ENCODE measurements at places on chromosomes 4 and X.

DNA sequence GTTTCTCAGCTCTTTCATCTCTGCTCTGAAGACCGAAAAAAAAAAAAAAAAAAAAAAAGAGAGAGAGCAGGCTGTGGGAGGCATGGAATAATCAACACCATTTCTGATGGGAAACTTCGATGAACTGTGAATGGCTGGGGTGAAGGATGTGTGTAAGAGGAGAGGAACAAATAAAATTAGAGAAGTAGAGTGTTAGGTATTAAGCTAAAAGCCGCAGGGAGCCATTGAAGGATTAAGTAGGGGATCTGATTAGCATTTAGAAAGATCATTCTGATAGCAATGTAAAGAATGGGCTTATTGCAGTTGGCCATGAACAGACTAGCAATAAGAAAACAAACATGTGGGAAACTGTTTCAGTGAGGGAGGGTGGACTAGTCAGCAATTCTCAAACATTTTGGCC lies 33.6 kb upstream of the JADE1 start:
- DNase-seq, result no peak

- no peak for DNase-seq
Measured at GRCh38 chr4:24813732-24814131, 18.4 kb downstream of the SOD3 start.

DNA sequence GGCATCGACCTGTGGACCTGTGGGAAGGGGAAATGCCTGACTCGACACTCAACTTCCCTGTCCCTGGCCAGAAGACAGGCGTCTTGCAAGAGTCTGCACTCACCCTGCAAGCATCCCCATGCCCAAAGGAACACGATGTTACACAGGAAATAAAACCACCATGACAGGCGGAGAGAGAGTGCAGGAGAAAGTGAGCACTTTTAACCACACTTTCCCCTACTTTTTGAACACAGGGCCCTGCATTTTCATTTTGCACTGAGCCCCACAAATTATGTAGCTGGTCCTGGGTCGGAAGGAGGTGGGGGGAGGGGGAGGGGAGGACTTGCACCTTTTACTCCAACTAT lies 13.8 kb upstream of the MAN2B2 start:
- DNase-seq, result no peak

DNA sequence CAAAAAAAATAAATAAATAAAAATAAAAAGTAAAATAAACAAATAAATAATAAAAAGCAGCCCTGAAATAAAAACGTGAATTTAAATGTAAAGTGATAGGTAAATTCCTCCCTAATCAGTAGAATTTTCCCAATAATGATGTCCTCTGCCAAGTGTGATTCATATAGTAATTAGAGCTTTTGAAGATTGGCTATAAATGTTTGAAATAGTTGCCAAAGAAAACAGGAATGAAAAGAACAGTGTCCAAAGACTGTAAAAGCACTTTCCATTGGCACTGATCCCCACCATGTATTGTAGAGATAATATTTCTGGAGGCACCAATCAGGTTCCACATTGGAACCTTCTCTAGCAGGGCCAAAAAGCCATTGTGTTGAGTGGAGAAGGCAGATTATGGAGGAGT lies 25.9 kb upstream of the SMARCAD1 start:
- DNase-seq, result no peak

DNA sequence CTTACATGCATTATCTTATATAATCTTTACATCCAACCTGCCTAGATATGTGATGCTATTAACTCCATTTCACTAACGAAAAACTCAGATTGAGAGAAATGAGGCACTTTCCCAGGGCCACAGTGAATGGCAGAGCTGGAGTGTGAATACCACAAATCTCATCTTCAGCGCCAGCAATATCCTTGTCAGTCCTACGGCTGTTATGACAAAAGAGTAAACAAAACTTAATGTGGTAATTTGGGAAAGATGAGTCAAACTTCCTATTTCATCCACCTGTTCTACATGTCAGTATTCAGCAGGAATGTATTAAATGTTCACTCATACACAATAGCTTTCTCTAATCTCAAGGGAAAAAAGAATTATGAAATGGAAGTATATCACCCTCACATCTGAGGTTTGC lies 56.9 kb downstream of the FAT1 start:
- no peak for DNase-seq

DNA sequence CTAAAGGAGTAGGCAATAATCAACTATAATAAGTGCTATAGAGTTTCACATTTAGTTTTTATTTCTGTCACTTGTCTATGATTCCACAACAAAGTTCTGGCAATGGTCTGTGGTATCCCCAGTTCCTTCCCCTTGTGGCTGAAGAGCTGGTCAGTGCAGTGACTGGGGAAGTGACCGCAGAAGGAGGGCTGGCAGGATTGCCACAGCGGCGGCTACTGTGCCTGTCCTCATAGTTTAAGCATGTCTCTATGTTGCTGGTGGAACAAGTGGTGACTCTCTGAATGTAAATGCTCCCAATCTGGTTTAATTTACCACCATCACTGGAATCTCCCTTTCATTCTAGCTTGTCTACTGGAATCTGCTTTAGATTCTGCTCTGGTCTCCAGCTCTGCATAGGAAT lies 170.6 kb upstream of the GK2 start:
- DNase-seq, result no peak

DNA sequence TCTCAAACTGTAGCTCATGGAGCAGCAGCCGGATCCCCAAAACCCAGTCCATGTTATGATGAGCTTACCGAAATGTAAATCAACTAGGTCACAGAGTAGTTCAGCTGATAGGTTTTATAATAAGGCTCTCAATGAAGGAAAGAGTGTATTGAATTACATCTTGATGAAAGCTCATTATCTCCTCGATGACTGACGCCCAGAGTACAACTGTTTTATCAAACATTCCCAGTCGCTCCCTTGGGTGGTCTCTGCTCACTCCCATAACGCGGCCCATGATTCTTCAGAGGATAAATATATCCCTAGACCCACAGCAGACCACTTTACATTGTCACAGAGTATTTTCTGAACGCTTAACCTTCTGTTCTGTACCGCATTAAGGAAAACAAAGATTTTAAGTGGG lies 452.3 kb upstream of the GALNT7 start:
- DNase-seq, result no peak

- peak; percentile 2 for DNase-seq
Measured at GRCh38 chrX:153554519-153555167, 37.2 kb downstream of the ATP2B3 start.

GRCh38 chr4:128349921-128350320 lies 62.3 kb upstream of the PGRMC2 start:
- no peak for DNase-seq

- DNase-seq, result no peak
Measured at GRCh38 chrX:16144420-16144819, 21.1 kb downstream of the GRPR start.

DNA sequence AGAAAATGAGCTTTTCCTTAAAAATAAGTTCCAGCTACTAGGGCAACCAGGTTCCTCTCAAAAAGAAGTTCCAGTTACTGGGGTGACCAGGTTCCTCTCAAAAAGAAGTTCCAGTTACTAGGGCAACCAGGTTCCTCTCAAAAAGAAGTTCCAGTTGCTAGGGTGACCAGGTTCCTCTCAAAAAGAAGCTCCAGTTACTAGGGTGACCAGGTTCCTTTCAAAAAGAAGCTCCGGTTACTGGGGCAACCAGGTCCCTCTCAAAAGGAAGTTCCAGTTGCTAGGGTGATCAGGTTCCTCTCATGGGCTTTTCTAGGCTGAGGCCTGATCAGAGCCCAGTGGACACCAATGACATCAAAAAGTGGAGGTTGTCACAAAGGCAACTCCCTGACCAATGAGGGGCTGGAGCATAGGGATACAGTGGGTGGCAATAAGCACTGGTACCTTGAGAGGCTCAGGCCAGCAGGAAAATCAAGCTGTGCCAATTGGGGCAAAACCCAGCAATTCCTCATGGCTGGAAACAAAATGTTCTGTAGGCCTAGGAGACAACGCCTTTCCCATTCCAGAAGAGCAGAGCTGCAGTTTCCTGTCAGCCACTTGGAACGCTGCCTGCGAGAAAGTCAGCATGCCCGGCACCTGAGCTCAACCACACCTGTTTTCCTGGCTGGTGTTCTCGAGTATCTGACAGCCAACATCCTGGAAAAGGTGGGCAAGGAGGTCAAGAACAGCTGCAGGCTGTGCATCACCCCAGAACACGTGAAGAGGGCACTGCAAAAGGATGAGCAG lies 12.3 kb upstream of the SYTL5 start:
- no peak for DNase-seq

- DNase-seq, result no peak
Measured at GRCh38 chr4:117164338-117164737, 79.0 kb upstream of the TRAM1L1 start.

DNA sequence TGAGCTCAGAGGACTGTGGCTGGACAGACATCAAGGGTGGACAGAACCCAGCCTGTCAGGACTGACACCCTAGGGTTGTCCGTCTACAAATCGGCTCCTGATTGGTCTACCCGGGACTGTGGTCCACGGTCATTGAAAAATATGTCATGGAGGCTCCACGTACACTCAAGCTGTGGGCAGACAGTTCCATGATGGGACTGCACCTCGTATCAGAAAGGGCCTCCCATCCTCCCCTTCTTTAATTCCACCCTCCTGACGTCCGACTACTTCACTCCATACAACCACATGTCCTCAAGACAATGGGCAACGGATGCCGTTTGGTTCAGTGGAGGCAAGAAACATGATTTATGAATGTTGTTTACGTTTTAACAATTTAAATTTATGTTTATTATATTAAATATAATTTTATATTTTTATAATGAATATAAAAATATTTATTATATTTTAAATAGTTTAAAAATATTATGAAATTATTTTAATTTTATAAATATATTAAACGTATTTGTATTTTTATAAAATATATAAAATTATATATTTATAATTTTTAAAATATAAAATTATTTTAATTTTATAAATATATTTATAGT lies 58.0 kb upstream of the SHOX start:
- DNase-seq, result no peak

- DNase-seq, result no peak
Measured at GRCh38 chrX:110123331-110123782, 120.4 kb downstream of the TMEM164 start.

DNA sequence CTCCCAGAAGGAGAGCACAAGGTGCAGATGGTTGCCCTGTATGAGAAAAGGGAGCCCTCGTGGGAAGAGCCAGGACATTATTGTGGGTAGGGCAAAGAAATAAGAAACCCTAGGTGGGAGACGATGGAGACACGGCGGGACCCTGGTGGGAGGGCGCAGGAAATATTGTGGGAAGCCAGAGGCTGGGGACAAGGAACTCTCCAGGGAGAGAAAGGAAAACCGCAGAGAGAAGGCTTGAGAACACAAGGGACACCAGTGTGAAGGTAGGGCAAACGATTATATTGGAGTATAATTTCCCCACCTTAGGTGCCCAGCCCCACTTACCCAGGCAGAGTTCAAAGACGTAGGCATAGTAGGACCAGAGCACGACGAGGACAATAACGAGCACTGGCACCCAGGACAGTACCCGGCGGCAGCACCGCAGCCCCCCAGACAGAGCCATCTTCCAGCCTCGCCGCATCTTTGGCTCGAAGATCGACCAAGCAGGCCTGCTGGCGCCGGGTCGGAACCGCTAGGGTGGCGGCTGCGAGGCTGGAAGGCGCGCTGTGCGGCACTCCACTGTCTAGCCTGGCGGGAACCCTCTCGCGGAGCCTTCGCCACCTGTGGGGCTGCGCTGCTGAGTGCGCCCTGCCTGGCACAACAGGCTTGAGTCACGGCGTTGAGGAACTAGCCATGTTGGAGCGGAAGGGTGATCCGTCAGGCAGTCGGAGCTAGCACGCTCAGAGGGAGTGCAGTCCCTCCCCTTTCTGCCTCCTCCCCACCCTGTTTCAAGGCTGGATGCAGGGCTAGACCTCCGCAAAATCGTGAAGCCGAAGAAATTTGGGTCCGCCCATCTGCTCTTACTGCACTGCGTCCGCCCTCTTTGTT lies at the start of gene ZDHHC15:
ZDHHC15 (minus strand) TSS at position 473 of the 867 bp plus-strand sequence; CDS start at position 460, 13 bp downstream.
- DNase-seq, result peak; percentile 5

GRCh38 chr4:118280501-118281218 lies 72.1 kb downstream of the PRSS12 start:
- no peak for DNase-seq

GRCh38 chrX:39828971-39829370 lies 268.8 kb downstream of the BCOR start:
- no peak for DNase-seq

DNA sequence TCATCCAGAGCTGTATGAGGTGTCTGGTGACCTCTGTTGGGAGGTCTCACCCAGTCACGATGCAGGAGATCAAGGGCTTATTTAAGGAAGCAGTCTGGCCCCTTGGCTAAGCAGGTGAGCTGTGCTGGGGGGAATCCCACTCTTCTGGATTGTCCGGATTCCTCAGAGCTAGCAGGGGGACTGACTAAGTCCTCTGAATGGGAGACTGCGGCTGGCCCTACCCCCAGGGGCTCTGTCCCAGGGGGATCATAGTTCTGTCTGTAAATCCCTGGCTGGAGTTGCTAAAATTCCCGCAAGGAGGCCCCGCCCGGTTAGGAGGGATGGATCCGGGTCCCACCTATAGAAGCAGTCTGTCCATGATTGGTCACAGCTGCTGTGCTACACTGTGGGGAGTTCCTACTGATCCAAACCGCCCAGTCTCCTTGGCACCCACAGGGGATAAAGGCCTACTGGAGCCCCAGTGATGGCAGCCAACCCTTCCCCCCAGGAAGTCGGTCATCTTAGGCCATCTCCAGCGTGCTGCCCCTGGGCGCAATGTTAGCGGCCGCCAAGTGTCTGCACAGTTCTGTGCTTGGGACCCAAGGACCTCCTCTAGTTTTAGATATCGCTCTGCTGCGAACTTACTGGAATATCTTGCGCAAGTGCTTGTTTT lies 118.2 kb upstream of the KLF8 start:
- DNase-seq, result no peak

DNA sequence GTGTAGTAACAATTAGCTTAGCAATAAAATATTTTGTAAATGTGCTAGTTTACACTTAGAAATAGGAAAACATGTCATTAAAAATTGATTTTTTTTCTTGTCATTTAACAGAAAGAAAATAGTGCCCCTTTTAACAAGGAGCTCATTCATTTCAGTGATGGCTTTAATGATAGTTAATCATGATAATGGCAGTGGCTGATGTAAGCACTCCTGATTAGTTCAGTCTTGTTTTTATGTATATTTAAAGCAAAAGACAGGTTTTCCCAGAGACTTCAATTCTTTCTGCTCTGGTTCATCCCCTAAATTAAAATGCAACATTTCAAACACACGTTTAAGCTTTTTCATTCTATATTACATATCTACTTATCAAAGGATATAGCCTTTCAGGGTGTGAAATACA lies 1039.5 kb upstream of the PCDH7 start:
- no peak for DNase-seq

DNA sequence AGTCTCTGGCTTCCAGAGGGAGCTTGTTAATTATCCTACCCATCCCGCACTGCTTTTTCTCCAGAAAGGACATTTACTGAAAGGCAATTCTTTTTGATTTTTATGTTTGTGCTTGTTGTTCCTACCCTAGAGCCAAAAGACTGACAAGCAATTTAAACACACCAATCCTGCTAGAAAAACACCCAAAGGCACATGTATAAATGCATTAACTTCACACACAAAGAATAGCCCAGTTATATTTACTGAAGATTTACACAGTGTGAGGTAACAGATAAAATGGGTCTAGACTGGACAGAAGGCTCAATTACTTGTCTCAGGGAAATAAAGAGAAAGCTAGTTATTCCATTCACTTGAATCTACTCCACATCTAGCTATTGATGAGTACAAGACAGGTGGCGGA lies 61.2 kb upstream of the NOCT start:
- no peak for DNase-seq
